NCI-H446 (cell line): ENCODE measurements at places on chromosomes 16 and 17.
A peak's percentile ranks its signal among the peaks of the same experiment; 100 is the strongest.

DNA sequence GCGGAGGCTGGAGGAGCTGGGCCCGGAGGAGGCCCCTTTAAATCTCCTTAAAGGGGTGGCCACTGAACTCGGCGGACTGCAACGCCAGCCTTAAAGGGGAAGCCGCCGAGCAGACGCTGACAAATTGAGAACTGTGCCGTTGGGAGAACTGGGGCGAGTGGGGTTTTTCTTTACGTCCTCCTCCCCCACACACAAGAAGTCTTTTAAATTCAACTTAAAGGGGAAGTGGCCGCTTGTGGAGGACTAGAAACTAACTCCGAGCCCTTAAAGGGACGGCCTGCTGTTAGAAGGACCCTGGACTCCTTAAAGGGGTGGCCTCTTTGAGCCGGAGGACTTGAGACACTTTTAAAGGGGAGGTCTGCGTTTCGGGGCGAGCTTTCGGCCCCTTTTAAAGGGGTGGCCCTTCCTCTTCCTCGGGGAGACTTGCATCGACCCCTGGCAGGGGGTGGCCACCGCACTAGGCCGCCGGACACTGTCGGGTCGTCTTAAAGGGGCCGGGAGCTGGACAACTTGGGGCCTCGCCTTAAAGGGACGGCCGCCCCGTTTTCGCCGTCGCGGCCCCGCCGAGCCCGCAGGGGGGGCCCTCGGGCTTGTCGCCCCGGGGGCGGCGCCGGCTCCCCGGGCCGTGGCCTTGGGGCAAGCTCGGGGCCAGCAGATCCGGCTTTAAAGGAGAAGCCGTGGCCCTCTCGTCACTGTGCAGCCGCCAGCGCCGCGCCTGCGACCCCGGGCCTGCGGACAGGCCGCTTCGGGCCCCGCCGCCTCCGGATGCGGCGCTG, 688 bp downstream of the FBRS start:
- DNase-seq: peak; percentile 95

DNA sequence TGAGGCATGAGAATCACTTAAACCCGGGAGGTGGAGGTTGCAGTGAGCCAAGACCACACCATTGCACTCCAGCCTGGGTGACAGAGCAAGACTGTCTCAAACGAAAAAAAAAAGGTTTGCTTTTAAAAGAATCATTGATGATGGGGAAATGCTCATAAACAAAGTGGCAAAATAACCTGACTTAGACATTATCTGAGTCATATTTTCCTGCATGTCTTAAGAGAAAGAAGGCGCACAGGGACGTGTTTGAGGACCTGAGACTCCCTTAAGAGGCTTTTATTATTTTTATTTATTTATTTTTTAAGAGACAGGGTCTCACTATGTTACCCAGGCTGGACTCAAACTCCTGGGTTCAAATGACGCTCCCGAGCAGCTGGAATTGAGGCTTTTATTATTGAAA, 5.7 kb upstream of the PRPSAP1 start:
- DNase-seq: no peak

- DNase-seq: no peak
Observed at GRCh38 chr17:42414704-42415409, 8.2 kb downstream of the CAVIN1 start.

- DNase-seq: no peak
Observed at GRCh38 chr16:85627089-85627488, 14.0 kb downstream of the GSE1 start.

DNA sequence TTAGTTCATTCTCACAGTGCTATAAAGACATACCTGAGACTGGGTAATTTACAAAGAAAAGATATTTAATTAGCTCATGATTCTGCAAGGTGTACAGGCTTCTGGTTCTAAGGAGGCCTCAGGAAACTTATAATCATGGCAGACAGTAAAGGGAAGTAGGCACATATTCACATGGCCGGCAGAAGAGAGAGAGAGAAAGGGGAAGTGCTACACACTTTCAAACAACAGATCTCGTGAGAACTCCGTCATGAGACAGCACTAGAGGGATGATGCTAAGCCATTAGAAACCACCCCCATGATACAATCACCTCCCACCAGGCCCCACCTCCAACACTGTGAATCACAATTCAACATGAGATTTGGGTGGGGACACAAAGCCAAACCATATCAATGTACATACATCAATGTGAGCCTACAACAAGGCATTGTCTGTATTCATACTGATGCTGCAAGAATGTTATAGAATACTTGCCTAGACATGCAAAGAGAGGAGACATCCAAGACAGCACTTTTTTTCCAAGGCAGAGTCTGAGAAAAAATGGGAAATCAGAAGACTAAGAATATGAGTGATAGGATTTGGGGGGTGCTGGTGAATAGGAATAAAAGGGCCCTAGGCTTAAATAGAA, 114.8 kb upstream of the XYLT1 start:
- DNase-seq: no peak

GRCh38 chr16:54177052-54177861, 109.3 kb downstream of the IRX3 start:
- no peak for DNase-seq
